Activated CD8-positive, alpha-beta memory T cell treated with anti-CD3 and anti-CD28 coated beads for 24 hours (primary cell): ENCODE measurements at places on chromosomes 2 and 18.

- no peak for DNase-seq
Observed at GRCh38 chr2:190889175-190889943, 8.7 kb downstream of the GLS start.

DNA sequence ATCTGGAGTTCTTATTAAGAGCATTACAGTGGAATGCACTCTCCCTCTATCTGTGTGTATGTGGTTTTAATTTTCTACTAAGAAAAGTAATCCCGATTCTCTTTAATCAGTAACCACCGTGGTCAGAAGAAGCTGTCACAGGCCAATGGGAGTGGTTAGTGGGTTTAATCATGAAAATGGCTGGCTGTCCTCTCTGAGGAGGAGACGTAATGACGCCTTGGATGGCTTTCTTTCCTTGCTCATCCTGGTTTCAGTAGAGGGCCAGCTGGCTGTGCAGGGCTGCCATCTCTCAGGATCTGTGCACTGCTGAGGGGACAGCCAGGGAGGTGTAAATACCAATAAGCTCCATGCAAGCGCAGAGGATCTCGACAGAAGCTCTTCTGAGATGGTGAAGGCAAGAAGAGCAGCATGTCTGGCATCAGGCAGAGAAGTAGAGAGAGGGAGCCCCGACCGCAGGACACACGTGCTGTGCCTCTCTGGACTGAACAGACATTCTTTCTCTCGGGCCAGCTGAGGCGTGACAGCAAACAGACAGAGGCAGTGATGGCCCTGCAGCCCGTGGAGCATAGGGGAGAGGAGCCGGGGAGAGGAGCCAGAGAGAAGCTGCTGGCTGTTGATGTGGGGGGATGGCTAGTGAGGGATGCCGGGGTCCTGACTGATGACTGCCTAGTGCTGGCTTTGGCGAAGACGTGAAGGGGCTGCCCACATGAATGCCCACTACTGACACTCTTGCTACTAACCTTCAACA is 65.1 kb upstream of the DAPL1 start:
- no peak for DNase-seq

DNA sequence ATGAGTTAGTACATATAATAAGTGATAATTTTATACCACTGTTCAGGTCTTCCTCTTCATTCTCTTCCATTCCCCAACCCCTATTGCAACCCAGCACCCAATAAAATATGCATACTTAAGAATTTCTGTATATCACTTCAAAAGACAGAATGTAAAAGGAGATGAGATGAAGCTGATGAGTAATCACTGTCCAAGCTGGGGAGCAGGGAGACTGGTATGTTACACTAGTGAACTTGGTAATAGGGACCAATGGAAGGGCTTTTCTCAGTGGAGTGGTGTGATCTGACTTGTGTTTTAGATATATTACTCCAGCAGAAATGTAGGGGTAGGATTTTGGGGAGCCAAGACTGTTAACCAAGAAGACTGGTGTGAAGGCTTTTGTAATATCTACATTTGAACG is 18.0 kb upstream of the ARHGAP28 start:
- no peak for DNase-seq

- DNase-seq = no peak
Observed at GRCh38 chr2:42841344-42841743, 49.0 kb upstream of the HAAO start.

- DNase-seq = no peak
Observed at GRCh38 chr2:9974343-9974742, 22.9 kb downstream of the GRHL1 start.

GRCh38 chr2:170554278-170554955 is 160.7 kb upstream of the SP5 start:
- DNase-seq = no peak

DNA sequence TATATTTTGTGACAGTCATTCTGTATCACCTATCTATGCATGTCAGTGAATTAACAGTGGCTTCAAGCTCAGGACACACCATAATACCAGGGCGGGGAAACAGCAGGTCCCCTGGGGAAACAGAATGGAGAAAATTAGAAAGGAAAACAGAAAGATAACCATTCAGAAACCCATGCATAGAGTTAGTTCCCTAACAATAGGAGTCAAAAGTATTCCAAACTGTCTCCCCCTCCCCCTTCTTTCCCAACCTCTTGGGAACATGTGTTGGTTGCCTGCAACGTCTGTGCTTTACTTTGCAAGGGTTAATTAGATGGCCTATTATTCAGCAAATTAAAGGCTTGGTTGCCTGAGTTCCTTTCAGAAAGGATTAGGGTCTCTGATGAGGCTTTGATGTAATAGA is 176.4 kb downstream of the MYO3B start:
- DNase-seq = no peak

GRCh38 chr2:160076241-160076640 is 13.8 kb upstream of the PLA2R1 start:
- DNase-seq = no peak

DNA sequence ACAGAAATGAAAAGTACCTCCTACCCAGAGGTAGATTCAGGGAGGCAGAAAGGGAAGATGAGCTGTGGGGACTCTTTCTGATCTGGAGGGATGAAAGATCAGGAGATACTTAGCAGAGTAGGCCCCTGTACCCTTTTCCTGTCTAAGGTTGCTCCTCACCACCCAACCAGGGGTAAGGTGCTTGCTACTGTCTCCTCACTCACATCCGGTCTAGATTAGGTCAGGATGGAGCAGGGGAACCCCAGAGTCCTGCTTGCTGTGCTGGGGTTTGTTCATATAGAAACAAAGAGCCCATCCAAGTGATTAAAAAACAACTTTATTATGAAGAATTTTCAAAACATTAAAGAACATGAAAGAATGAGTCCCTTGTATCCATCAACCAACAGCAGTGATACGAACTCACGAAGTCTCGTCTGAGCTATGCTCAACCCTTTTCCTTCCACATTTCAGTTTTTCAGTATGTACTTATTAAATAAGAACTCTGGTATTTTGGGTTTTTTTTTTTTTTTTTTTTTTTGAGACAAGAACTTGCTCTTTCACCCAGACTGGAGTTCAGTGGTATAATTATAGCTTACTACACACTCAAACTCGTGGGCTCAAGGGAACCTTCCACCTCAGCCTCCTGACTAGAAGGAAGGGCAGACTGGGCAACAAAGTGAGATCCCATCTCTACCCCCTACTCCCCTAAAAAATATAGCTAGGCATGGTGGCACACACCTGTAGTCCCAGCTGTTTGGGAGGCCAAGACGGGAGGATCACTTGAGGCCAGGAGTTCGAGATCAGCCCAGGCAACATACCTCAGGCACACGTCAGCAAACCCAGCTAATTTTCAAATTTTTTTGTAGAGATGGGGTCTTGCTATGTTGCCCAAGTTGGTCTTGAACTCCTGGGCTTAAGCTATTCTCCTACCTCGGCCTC is 28.5 kb upstream of the MCFD2 start:
- peak; percentile 79 for DNase-seq

GRCh38 chr2:136075476-136075875 is 42.5 kb downstream of the CXCR4 start:
- DNase-seq = no peak

DNA sequence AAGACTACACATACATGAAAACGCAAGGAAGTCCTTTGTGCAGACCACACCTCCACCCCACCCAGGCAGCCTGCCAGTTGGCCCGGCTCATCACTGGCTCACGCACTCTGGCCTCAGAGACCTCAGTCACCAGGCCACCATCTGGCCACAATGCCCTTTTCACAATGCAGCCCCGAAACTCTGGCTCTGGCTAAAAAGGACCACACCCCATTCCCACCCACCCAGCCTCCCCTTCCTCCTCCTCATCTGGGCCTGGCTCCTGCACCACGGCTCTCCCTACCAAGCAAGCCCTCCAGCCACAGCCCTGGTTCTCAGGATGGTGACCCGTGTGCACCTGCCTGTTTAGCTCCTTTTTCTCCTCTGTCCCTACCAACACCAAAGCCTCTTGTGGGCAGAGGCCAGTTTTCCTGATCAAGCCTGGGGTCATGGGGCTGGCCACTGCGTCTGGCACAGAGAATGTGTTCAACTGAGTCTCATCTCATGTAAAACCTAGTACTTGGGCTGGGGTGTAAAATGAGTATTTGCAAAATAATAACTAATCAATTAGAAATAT is 7.4 kb downstream of the HDAC4 start:
- DNase-seq = no peak
